ENCODE measurements at places on chromosomes 5 and 9.

GRCh38 chr9:4828761-4829160, 36.0 kb downstream of the RCL1 start:
- DNase-seq, result no peak

DNA sequence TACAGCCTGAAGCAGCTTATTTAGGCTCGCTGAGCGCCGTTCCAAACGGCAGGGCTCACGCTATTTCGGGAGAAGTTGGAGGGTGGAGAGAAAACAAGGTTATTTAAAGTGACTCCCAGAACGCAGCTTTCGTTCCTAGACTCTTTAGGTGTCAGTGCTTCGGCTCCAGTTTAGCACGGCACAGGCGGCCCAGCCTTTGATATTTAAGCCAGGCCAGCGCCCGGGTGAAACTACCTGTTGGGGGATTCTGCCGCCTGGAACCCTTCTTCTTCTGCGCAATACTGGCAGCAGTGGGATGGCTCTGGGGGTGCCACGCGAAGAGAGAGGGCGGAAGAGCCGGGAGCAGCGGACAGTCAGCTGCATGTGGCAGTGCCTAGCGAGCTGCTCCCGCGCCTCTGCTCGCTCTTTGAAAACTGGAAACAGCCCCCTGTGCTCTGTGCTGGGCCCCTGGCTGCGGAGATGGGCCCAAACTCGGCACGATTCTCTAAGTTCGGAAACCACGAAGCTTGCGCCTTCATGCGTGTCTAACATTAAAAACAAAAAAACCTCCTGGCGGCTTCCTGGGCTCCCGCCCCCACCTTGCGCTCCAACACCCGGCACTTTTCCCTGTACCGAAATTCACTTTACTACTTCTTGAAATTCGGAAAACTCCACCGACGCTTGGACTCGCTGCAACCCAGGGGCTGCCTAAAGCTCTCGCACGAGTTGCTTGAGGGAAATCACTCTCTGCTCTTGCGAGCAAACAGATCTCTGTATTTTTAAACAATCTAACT, 34.6 kb upstream of the NFIB start:
- no peak for DNase-seq

GRCh38 chr9:727767-728166, 113.7 kb upstream of the DMRT1 start:
- DNase-seq, result no peak

DNA sequence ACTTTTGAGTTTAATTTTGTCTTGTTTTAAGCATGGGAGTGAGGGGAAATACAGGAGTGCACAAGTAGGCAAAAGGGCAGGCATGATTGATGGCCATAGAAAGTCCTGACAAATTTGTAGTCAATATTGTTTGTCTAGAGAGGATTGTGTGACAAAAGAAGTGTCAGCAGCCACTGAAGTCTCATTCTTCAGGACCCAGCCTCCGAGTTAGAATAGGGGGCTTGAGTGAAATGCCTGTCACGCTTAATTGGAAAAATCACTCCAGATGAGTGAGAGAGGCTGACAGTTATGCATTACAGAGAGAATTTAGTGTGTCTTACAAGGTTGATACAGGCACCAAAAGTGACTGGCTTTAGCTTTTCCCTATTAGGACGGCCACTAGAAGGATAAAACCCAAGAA, 81.9 kb upstream of the RPS23 start:
- DNase-seq, result no peak

DNA sequence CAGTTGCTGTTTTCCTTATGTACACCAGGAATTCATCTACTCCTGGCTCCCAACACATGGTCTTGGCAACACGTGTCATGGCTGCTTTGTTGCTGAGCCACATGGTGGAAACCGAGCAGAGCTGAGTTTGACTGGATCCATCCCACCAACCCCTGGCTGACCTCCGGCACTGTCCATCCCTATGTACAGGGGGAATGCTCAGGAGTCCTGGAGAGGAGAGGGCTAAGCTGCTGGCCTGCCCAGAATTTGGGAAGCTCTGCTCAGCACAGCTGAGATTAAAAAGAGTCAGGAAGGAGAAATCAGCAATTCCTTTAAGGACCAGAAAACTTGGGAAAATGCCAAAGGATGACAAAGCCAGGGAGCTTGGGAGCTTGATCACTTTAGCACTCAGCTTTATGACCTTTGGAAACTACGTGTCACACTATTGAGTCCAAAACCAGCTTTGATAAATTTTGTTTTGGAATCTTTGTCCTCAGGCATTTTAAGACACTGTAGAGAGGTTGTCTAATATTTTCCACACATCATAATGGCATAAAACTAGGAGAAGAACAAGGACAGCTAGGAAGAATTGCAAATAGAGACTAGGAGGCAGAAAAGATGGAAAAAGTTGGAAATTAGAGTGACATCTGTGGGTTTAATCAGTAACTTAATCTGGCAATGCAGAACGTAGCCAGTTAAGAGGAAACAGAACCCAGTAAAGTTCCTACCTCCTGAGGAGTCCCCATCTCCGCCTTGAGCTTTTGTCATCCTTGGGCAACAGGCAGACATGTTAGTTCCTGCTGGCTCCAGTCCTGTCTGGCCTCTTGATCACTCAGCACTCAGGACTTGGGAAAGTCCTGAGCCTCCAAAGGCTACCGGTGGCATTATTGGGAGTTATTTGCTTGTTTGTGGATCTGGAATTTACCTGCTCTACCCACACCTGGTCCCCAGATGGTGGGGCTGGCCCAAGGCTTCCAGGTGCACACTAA, 62.5 kb upstream of the PLPP1 start:
- no peak for DNase-seq

DNA sequence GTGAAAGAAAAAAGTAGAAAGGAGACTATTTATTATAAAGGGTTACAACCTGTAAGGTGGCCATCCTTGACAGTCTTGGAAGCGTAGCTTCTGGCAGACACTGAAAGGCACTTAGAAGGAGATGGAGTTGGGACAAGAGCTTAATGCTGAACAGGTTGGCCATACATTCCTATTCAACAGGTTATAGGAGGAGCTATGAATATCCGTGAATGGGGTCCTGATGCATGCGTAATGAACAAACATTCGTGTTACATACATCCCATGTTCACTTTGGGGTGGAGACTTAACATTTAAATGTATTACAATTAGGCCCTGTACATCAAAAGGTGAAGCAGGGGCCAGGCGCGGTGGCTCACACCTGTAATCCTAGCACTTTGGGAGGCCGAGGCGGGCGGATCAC, 33.3 kb upstream of the GTF2H2C start:
- no peak for DNase-seq

GRCh38 chr9:133356391-133357091, at the start of the genes SURF1 and SURF2:
SURF1 (minus strand) TSS chr9:133356487; CDS start chr9:133356453, 34 bp downstream.
SURF2 (plus strand) TSS chr9:133356550; CDS start chr9:133356593, 43 bp downstream.
- DNase-seq, result no peak

GRCh38 chr5:72468606-72469005, 38.6 kb downstream of the ZNF366 start:
- DNase-seq, result peak; percentile 36

GRCh38 chr5:58810086-58810485, 227.2 kb downstream of the RAB3C start:
- DNase-seq, result no peak

DNA sequence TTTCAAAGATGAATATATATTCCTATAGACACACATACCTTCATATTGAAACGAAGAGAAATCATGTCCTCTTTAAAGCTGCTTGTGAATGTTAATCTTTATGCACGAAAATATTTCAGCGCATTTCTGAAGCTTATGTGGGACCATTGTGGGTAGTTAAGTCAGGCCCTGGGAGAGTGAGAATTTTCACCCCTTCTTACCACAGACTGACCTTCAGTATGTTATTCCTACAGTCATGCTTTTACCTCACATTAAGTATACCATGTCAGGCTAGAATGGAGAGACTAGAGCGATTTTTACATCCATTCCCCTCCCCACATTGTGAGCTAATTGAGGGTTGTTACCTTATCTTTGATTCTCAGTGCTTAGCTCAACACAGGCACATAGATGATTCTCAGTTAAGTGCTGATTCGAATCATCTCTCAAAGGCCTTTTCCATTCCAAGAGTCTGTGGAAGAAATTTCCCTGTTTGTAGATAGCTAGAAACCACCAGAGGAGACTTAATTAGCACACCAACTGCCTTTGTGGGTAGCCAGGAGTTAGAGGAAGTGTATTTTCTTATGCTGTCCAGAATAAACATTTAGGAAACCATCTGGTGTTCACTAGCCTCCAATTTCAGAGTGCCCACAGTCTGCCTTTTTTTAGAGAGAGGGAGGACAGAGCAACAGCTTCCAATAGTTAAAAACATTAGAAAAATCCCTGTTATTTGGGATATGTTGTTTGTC, 110.5 kb downstream of the MEGF10 start:
- DNase-seq, result no peak

DNA sequence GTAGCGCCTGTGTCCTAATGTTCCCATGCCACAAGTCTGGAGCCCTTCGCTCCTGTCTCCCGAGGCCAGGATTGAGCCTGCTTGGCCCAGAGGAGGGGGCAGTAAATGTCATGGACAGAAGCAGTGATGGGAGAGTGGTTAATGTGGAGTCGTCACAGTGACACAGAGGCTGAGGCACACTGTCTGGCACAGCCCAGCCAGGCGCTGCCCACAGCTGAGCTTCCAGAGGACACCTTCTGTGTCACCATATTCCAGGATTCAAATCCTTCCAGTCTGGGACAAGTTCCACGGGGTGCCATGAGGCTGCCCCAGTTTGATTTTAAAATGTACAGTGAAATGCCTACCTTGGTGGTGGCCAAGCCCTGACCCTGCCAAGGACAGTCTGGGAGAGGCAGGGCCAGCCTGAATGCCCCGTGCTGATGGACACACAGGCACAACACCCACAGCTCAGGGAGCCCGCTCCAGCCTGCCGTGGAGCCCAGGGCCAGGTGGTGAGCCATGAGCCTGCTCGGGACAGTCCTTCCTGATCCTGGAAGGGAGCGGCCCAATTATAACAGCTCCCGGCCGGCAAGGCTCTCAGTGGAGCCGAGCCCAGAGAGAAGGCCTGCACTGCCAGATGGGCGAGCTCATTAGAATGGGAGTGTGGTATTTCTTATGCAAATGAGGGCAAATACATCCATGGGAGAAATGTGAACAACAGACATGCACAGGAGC, 99.1 kb upstream of the RUFY1 start:
- no peak for DNase-seq

DNA sequence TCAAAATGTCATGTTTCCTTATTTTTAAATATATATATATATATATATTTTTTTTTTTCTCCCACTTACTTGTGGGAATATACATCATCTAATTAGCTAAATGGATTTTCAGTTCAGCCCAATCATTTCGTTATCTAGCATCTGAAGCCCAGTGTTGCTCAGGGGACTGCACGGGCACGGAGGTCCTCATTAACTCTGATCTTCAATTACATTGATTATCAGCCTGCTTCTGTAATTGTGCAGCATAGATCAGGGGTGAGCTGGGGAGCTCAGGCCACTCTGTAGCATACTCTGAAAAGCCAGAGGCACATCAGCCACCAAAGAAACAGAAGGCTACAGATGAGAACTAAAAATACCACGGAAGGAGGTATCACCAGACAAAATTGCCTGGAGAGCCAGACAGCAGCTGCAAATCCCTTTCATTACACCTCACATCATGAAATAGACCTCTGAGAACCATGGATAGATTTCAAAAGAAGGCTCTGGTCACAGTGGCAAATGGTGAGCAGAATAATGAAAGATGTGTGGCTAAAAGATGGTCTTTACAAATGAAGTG, 326.4 kb downstream of the TRIM32 start:
- no peak for DNase-seq

- DNase-seq, result no peak
Observed at GRCh38 chr9:129752900-129753729, at the start of gene PTGES. PTGES (minus strand) TSS chr9:129753042; CDS start chr9:129753012, 30 bp downstream.

- DNase-seq, result no peak
Observed at GRCh38 chr5:126354012-126354857, 69.0 kb upstream of the GRAMD2B start.

DNA sequence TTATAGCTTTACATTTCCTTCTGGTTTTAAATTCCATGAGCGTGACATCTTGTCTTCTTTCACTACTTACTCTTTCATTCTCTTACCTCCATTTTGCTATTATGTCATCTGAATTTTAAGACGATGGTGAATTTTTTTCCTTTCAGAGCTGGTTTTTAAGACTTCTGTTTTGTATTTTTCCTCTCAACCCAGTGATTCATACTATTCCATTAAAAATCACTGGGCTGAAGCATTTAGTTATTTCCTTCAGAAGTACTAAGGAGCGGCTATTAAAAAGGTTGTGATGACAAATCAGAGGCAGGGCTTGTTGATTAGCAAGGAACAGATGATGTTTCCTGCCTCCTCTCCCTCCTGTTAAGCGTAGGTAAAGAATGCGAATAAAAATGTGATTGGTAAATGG, 16.5 kb downstream of the AGXT2 start:
- no peak for DNase-seq

- no peak for DNase-seq
Observed at GRCh38 chr5:17127743-17128231, 89.6 kb upstream of the BASP1 start.

- DNase-seq, result no peak
Observed at GRCh38 chr9:76926324-76926741, 20.4 kb upstream of the PRUNE2 start.

GRCh38 chr5:124065508-124065907, 553.5 kb downstream of the CSNK1G3 start:
- DNase-seq, result no peak

- no peak for DNase-seq
Observed at GRCh38 chr5:59579101-59579823, 314.3 kb downstream of the PDE4D start.

DNA sequence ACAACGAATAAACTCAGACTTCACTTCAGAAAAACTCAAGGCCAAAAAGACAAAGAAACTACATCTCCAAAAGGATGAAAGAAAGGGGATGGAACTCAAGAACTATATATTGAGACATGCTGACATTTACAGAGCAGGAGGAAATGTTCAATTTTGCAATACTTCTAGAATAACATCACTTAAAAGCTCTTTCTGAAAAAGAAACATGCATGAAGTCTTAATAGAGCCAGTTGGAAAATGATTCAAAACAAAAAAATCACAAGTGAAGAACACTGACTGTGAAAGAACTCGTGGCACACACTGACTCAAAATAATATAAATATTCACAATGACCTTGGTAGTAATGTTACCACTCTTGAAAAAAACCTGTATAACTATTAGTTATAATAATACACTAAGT, 267.8 kb upstream of the NREP start:
- no peak for DNase-seq

All from GF-D8 (cell line).